Naive B cell (primary cell): ENCODE measurements at places on chromosomes 4 and X. TPM values are rescaled to one million over a fixed set of nuclear protein-coding genes. Genes with fewer than 3 reads are reported as not detected.
A peak's percentile ranks its signal among the peaks of the same experiment; 100 is the strongest.

The LAGE3 gene
- 40.5 TPM for polyA plus RNA-seq

DNA sequence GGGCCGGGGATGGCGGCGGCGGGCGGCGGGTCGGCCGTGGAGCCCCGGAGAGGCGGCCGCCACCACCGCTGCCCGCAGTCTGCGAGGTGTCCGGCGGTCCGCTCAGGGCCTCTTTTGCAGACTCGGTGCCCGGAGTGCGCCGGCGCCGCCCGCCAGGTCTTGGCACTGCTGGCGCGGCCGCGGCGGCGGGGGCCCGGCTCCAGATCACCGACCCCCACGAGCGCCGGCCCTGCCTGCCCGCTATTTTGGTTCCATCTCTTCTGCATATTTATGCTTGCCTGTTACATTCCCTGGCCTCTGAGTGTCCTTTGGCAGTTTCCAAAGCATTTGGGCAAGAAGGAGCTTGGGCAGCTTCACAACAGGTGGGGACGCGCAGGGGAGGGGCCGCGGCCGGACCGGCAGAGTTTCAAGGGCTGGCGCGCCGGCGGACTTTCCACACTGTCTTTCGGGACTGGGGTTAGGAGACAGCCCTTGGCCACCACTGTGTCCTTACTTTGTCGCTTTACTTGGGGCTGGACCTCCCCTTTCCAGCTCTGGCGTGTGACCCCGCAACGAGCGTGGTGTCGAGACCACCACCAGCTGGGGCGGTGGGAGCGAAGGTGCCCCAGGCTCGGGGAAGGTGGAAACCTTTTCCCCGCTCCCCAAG, 668 bp upstream of the TAPT1 start:
- peak overlapping the region; percentile 98 for H3K27ac ChIP-seq
- no peaks in the 10 kb centered on the region for H3K27me3 ChIP-seq
- H3K4me1 ChIP-seq, result peaks cover 35% of the 10 kb centered on the region
- H3K4me3 ChIP-seq, result peak overlapping the region; percentile 96
- no peaks in the 10 kb centered on the region for H3K36me3 ChIP-seq

DNA sequence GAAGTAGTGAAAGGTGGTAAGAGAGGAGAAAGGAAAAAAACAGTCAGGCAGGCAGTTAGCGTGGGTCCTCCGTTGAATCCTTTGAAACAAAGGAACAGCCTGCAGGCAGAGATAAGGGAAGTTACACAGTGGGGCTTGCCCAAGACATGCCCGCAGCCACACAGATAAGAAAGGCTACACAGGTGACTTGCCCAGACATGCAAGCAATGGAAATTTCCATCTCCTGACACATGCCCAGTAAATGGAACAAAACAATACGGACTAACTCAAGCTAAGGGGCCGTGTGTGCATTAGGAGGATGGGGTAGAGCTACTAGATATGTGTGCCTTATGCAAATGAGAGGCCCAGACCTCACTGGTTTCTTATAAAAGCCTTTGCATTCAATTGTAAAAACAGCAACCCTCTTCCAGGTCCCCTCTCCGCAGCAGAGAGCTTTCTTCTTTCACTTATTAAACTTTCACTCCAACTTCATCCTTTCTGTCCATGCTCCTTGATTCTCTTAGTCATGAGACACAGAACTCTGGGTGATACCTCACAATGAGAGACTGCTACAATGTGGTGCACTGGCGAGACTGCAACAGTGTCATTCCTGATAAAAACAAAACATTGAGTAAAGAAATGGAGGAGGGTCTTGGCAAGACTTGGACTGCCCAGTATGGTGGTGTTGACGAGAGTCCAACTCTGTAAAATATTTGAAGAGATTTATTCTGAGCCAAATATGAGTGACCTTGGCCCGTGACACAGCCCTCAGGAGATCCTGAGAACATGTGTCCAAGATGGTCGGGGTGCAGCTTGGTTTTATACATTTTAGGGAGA, 997.4 kb upstream of the PRKX start:
- no peaks in the 10 kb centered on the region for H3K4me1 ChIP-seq
- DNase-seq, result no peak
- no peak overlapping the region for H3K27ac ChIP-seq
- no peaks in the 10 kb centered on the region for H3K36me3 ChIP-seq
- H3K4me3 ChIP-seq, result peak overlapping the region; percentile 13

DNA sequence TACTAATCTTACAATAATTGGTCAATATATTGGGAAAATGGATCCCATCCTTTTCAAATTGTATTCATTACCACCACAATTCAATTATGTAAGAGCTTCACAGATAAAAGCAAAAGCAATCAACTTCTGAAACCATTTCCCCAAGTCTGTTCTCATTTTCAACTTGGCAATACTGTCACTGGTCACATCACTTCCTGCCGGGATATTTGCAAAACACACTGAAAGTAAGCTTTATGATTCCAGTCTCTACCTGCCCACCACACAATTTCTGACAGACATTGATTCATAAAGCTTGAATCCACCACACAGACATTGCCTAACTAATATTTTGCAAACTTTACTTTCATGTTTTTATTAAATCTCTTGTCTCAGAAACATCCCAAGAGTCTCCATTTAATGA, 53.6 kb downstream of the LIN54 start:
- H3K27ac ChIP-seq, result no peak overlapping the region
- no peaks in the 10 kb centered on the region for H3K36me3 ChIP-seq
- no peak for DNase-seq
- no peak overlapping the region for H3K4me3 ChIP-seq
- H3K4me1 ChIP-seq, result peaks cover 9% of the 10 kb centered on the region

The COL4A6 gene
- not detected for polyA plus RNA-seq

- H3K4me1 ChIP-seq, result no peaks in the 10 kb centered on the region
- H3K4me3 ChIP-seq, result no peak overlapping the region
- H3K36me3 ChIP-seq, result no peaks in the 10 kb centered on the region
- H3K27me3 ChIP-seq, result peaks cover 5% of the 10 kb centered on the region
Measured at GRCh38 chr4:8906668-8906970, 35.0 kb upstream of the HMX1 start.

GRCh38 chr4:95231681-95232080, 317.1 kb downstream of the UNC5C start:
- no peaks in the 10 kb centered on the region for H3K27me3 ChIP-seq
- no peaks in the 10 kb centered on the region for H3K4me1 ChIP-seq
- H3K36me3 ChIP-seq, result no peaks in the 10 kb centered on the region
- no peak overlapping the region for H3K27ac ChIP-seq

The DDX53 gene
- polyA plus RNA-seq, result not detected

The CCDC158 gene
- polyA plus RNA-seq, result not detected

The SPATA18 gene
- polyA plus RNA-seq, result 2.0 TPM

GRCh38 chrX:134482371-134482770, 22.4 kb downstream of the HPRT1 start:
- DNase-seq, result no peak
- no peak overlapping the region for H3K27ac ChIP-seq
- no peaks in the 10 kb centered on the region for H3K27me3 ChIP-seq
- H3K4me3 ChIP-seq, result no peak overlapping the region
- H3K4me1 ChIP-seq, result no peaks in the 10 kb centered on the region

DNA sequence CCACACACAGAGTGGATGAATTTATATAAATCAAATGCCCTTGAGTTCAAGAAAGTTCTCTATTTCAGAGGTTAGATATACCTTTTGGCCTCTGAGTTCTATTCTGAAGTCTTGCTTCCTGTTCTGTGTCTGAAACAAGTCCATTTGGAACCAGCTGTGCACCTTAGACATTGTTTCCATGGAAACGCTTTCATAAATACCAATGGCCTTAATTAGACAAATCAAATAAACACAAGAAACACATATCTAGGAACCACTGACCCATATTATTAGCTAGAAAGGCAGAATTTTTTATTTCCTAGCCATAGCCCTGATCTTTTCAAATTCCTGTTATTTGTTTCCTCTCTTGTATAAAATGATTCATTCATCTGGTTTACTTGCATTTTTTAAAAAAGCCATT, 8.4 kb upstream of the C4orf54 start:
- peaks cover 29% of the 10 kb centered on the region for H3K27me3 ChIP-seq
- no peak overlapping the region for H3K4me3 ChIP-seq
- no peaks in the 10 kb centered on the region for H3K36me3 ChIP-seq
- DNase-seq, result no peak
- no peaks in the 10 kb centered on the region for H3K4me1 ChIP-seq

GRCh38 chr4:87574996-87575395, 33.3 kb upstream of the DSPP start:
- DNase-seq, result no peak
- H3K27me3 ChIP-seq, result no peaks in the 10 kb centered on the region
- H3K4me1 ChIP-seq, result no peaks in the 10 kb centered on the region
- no peak overlapping the region for H3K4me3 ChIP-seq

The ARMCX2 gene
- 3.0 TPM for polyA plus RNA-seq

GRCh38 chr4:185987961-185988627, 80.9 kb upstream of the TLR3 start:
- H3K27ac ChIP-seq, result no peak overlapping the region
- H3K4me1 ChIP-seq, result no peaks in the 10 kb centered on the region
- no peak overlapping the region for H3K4me3 ChIP-seq
- H3K27me3 ChIP-seq, result peaks cover 9% of the 10 kb centered on the region
- H3K36me3 ChIP-seq, result no peaks in the 10 kb centered on the region

- H3K27me3 ChIP-seq, result no peaks in the 10 kb centered on the region
- H3K36me3 ChIP-seq, result no peaks in the 10 kb centered on the region
- no peak overlapping the region for H3K27ac ChIP-seq
- H3K4me1 ChIP-seq, result no peaks in the 10 kb centered on the region
- no peak overlapping the region for H3K4me3 ChIP-seq
- DNase-seq, result no peak
Measured at GRCh38 chr4:105976915-105977314, 81.6 kb downstream of the NPNT start.

- DNase-seq, result no peak
- H3K4me1 ChIP-seq, result no peaks in the 10 kb centered on the region
- no peak overlapping the region for H3K27ac ChIP-seq
- H3K36me3 ChIP-seq, result no peaks in the 10 kb centered on the region
- no peak overlapping the region for H3K4me3 ChIP-seq
Measured at GRCh38 chr4:95114521-95114920, 356.8 kb downstream of the BMPR1B start.

The BRS3 gene
- polyA plus RNA-seq, result not detected

DNA sequence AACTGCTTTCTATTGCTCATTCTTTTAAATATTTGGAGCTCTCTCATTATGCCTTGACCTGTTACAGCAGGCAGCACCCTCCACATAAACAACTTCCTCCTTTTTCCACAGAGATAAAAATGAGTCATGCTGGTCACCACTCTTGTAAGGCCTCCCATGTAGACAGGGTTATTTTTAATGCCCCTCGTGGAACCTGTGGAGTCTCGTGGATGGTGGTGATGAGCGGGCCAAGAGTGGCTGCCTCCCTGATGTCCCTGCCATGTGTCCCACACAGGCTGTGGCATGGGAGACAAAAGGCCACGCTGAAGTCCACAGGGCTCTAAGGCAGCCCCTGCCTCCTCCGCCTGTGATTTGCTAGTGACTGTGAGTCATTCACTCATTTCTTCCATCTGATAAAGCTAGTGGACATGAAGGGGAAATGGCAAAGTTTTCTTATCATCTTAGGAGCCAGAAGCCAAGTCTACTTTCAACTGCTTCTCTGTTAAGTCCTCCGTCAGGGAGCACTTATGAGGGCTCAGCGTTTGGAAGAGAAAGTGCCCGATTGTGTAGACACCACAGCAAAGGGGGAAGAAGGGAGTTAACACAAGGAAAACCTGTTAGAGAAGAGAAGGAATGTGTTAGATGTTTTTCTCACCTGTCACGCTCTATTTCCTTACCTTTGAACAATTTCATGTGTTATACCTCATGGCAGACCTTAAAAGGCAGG, 121.6 kb upstream of the FAT1 start:
- no peak for DNase-seq
- H3K27ac ChIP-seq, result no peak overlapping the region
- no peaks in the 10 kb centered on the region for H3K4me1 ChIP-seq
- no peaks in the 10 kb centered on the region for H3K36me3 ChIP-seq
- H3K27me3 ChIP-seq, result no peaks in the 10 kb centered on the region
- H3K4me3 ChIP-seq, result no peak overlapping the region

- no peak overlapping the region for H3K4me3 ChIP-seq
- no peak for DNase-seq
- H3K27ac ChIP-seq, result no peak overlapping the region
Measured at GRCh38 chrX:71547339-71547738, 14.4 kb downstream of the OGT start.

The MAGEA4 gene
- not detected for polyA plus RNA-seq

GRCh38 chr4:42865572-42866189, 26.8 kb upstream of the GRXCR1 start:
- DNase-seq, result peak; percentile 45
- H3K27me3 ChIP-seq, result peaks cover 37% of the 10 kb centered on the region
- H3K27ac ChIP-seq, result no peak overlapping the region

DNA sequence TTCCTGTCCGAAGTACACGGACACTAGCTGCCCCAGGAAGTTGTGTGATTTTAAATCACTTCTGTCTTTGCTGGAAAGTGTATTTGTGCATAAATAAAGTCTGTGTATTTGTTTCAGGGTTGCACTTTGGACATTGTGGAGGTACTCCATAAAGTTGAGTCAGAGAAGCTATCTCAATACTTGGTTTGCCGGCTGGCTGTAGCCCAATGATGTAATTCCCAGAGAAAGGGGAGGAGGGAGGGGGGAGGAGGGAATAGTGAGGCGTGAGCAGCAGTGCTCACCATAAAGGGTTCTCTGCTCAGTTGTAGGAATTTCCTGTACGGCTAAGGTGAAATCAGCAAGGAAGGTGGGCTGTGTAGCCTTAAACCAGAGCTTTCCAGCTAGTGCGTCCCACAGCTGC, 7.5 kb downstream of the APEX2 start:
- H3K4me3 ChIP-seq, result no peak overlapping the region
- no peaks in the 10 kb centered on the region for H3K4me1 ChIP-seq
- no peak for DNase-seq

- peaks cover 15% of the 10 kb centered on the region for H3K27me3 ChIP-seq
- H3K36me3 ChIP-seq, result no peaks in the 10 kb centered on the region
- no peak overlapping the region for H3K27ac ChIP-seq
- no peak overlapping the region for H3K4me3 ChIP-seq
- DNase-seq, result no peak
Measured at GRCh38 chr4:121217351-121217750, 53.2 kb upstream of the TNIP3 start.

DNA sequence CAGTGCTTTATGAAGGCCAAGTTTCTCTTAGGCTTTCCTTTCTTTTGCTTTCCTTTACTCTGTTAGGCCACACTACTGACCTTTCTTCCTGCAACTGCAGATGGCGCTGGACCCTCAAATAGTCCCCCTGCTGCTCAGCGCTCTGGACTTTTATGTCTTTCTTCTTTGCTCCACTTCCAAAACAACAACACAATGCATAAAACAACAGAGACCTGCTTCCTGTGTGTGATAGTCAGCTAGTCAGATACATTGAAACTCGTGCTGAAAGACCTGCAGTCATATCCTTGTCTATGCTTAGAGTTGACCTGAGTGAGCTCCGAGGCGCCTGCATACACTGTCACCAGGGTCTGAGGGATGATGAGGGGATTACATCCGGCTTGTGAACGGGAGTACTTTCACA, 108.9 kb upstream of the TEX13D start:
- DNase-seq, result no peak
- peaks cover 15% of the 10 kb centered on the region for H3K4me1 ChIP-seq
- no peak overlapping the region for H3K27ac ChIP-seq
- H3K4me3 ChIP-seq, result no peak overlapping the region

- no peak overlapping the region for H3K27ac ChIP-seq
- no peaks in the 10 kb centered on the region for H3K36me3 ChIP-seq
- DNase-seq, result no peak
- no peak overlapping the region for H3K4me3 ChIP-seq
- no peaks in the 10 kb centered on the region for H3K4me1 ChIP-seq
Measured at GRCh38 chrX:117996918-117997480, 119.6 kb downstream of the KLHL13 start.
